NCI-H1930 (cell line): ENCODE measurements at places on chromosomes 6 and 20.

- DNase-seq: no peak
These were observed 39.6 kb downstream of the JAG1 start for GRCh38 chr20:10634211-10634610.

- no peak for DNase-seq
These were observed 30.5 kb upstream of the AKAP12 start for GRCh38 chr6:151209071-151209831.

GRCh38 chr20:34834459-34834893 is 9.0 kb upstream of the NCOA6 start:
- DNase-seq: peak; percentile 43

- DNase-seq: no peak
These were observed 33.7 kb upstream of the EPB41L2 start for GRCh38 chr6:131096786-131097185.

- no peak for DNase-seq
These were observed 27.5 kb downstream of the SERPINB9 start for GRCh38 chr6:2875359-2876191.

DNA sequence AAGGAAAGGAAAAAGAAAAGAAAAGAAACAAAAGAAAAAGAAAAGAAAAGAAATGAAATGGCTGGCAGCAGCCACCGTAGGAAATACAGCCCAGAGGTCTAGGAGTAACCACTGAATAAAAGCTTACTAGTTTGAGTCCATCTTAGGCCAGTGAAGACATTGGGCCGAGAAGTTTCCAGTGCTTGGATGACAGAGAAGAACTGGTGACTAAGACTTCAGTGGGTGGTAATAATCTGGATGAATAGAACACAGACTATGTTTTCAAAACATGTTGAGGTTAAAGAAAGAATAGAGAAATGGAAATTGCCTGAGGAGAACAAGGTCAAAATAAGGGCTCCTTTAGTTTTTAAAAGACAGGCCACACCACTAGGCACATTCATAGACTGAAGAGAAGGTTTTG is 198.8 kb downstream of the ATXN1 start:
- no peak for DNase-seq

- no peak for DNase-seq
These were observed 13.6 kb upstream of the SH3BGRL2 start for GRCh38 chr6:79617518-79617941.

- no peak for DNase-seq
These were observed 13.5 kb downstream of the USP45 start for GRCh38 chr6:99501762-99502161.

GRCh38 chr20:62500237-62500864 is 24.6 kb upstream of the GATA5 start:
- DNase-seq: peak; percentile 66

GRCh38 chr6:3353213-3353903 is 94.6 kb downstream of the PSMG4 start:
- no peak for DNase-seq
